ENCODE measurements at places on chromosomes 7 and 10.

GRCh38 chr10:108003061-108003460 lies 838.6 kb upstream of the SORCS1 start:
- DNase-seq: no peak

DNA sequence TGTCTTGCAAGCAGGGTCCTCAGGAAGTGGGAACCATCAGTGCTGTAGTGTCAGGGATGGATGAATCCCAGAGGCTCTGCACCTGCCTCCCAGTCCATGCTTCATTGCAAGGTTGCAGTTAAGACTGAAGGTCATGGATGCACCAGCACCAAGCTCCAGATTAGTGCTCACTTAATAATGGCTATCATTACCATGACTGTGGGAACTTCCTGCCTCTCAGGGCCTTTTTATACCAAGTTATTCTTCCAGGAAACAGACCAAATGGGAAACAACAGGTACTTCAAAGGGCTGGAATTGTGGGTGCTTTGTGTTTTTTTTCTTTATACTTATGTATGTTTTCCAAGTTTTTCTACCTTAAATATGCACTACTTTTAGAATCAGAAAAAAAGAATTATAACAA lies 197.7 kb downstream of the CYP26A1 start:
- no peak for DNase-seq

DNA sequence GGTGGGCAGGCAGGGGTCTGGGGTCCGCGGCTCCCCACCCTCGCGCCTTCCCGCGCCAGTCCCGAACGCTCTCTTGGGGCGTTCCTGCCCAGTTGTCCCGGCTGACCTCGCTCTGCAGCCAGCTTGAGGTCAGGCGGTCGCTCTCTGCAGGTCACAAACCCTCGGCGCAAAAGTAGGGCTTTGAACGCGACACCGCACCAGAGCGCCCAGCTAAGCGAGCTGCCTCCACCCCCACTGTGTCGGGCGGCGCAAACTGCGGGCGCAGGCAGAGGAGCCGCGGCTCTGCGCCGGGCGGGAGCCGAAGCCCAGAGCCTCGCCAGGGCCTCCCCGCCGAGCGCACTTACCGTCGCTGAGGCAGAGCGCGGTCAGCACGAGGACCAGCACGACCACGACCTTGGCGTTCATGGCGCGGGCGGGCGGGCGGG lies 284 bp downstream of the CXCL12 start:
- DNase-seq: no peak

- DNase-seq: no peak
Measured at GRCh38 chr7:34718867-34719266, 60.8 kb downstream of the NPSR1 start.

DNA sequence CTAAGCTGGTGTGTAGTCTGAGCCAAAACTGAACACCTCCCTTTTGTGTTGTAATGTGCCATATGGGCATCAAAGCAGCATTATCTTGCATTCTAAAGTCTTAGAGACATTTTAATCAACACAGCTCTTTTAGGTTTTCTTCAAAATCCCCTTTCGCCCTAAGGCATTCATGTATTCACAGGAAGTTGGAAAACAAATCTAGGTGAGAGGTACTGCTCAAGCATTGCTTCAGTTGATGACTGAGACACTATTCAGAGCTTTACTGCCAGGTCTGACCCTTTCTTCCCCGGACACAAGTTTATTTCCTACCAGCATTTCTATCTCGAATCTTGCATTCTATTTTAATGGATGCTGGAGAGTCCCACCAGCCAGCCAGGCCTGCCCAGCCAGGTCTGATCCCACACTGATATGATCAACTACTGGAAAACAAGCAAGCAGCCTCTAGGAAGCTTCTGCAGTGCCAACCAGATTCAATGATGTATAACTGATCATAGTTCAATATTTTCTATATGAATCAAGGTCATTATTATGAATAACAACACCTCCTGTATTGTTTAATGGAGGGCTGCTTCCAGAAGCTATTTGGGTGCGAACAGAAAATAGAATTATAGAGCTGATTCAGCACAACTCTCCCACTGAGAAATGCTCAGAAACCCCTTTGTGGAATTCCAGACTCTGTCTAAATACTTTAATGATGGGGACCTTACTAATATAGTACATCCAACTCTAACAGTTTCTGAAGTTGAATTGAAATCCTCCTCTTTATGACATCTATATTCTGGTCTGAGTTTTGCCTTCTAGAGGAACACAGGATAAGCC lies 4.0 kb upstream of the BRAF start:
- DNase-seq: no peak

DNA sequence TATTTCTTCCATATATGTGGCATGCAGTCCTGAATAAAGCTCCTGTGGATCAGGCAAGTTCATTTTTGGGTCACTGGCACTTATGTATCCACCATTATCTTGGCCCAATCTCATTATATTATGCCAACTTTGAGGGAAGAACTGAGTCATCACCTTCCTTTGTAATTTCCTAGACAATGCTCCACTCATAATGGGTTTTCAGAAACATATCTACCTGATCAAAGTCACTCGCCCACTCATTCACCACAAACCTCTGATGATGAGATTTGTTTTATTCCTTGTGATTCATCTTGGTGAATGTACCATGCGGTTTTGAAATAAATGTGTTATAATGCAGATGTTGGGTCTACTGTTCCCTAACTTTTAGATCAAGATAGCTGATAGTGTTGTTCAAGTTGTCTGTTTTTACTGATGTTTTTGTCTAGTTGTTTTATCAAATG lies 525.8 kb downstream of the KIF20B start:
- peak; percentile 0 for DNase-seq

DNA sequence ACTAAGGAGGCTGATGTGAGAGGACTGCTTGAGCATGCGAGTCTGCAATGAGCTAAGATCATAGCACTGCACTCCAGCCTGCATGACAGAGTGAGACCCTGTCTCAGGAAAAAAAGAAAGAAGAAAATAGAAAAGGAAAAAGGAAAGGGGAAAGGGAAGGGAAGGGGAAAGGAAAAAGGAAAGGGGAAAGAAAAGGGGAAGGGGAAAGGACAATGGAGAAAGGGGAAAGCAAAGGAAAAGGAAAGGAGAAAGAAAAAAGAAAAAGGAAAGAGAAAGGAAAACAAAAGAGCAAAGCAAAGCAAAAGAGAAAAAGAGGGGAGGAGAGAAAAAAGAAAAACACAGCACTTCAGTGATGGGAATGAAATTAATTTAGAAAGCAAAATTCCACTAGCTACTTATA lies 179.3 kb downstream of the SRPK2 start:
- no peak for DNase-seq

DNA sequence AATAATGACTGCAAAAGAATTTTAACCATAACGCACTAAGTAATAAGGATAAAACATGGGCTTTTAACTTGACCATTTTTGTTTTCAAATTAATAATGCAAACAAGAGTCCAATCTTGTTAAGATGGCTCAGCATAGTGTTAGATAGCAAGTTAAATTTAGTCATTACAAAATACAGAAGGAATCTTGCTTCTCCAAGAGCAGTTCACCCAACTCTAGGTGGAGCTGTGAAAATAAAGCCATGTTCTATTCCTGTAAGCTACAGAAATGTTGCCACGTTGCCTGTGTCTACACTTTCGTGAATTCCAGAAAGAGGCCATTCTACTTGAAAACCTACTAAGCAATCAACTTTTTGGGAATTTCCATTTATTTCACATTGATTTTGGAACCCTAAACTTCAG lies 191.9 kb downstream of the SFMBT2 start:
- no peak for DNase-seq

DNA sequence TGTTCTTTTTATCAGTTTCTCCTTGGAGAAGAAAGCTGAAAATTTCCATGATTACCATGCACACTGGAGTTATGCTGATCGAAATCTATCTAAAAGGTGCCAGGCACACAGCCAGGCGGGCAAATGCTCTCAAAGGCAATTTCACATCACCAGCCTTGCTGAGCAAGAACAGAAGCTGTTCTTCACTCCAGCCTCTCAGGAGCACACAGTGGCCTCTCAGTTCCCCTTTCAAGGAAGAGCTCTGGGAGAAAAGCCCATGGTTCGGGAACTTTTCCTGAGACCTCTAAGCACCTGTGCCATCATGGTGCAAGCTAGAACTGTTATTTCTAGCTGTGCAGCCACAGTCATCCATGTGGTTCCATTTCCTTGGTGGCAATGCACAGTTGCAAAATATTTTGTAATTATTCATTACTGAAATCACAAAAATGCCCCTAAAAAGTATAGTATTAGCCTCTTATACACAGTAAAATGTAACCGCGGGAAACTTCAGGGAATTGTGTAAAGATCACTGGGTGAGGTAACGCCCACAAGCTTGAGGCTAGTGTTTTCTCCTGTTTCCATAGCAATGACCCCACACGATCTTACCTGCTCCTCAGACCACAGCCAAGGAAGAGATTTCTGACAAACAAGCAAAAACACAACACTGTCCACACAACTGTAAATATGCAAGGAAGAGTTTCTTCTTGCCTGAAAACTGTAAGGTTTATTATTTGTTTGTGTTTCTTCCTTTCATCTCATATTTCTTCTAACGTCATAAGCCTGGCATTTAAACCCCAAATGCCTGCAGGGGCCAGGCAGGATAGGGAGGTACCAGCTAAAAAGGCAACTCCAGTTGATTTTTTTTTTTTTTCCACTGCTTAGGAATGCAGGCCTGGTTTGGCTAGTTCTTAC lies 121.2 kb downstream of the FAM107B start:
- DNase-seq: no peak

DNA sequence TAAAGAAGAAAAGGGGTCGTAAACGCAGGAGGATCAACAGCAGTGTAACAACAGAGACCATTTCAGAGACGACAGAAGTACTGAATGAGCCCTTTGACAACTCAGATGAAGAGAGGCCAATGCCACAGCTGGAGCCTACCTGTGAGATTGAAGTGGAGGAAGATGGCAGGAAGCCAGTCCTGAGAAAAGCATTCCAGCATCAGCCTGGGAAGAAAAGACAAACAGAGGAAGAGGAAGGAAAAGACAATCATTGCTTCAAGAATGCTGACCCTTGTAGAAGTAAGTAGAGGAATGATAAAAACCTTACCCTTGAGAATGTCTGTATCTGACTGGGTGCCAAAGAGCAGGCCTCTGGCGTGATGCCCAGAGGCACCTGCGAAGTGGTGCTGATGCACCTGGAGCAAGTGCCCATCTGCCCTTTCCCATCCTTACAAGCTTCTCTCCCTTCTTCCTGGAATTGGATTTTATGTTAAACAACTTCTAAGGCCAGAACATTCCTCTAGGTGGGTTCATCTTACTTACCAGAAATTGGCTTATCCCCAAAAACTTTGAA lies 86.4 kb upstream of the SAMD8 start:
- no peak for DNase-seq

GRCh38 chr7:151631570-151631952 lies 111.9 kb upstream of the RHEB start:
- no peak for DNase-seq

GRCh38 chr7:46414946-46415345 lies 493.9 kb upstream of the IGFBP3 start:
- no peak for DNase-seq
